Esophagus squamous epithelium (tissue), 5 donors: ENCODE measurements at places on chromosomes 12 and 14.

GRCh38 chr14:99603471-99604277, at the start of gene CCDC85C:
TSS of gene CCDC85C (minus strand) at chr14:99604207. CDS start at chr14:99603959, 248 bp downstream.
- DNase-seq, result no peak

- DNase-seq, result no peak
Measured at GRCh38 chr12:79016181-79016580, 151.6 kb downstream of the SYT1 start.

DNA sequence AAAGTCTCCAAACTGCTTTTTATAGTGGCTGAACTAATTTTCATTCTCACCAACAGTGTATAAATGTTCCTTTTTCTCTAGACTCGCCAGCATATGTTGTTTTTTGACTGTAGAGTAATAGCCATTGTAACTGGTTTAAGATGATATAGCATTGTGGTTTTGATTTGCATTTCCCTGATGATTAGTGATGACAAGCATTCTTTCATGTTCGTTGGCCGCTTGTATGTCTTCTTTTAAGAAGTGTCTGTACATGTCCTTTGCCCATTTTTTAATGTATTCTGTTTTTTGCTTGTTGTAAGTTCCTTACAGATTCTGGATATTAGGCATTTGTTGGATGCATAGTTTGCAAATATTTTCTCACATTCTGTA, 404.9 kb downstream of the FLRT2 start:
- no peak for DNase-seq

DNA sequence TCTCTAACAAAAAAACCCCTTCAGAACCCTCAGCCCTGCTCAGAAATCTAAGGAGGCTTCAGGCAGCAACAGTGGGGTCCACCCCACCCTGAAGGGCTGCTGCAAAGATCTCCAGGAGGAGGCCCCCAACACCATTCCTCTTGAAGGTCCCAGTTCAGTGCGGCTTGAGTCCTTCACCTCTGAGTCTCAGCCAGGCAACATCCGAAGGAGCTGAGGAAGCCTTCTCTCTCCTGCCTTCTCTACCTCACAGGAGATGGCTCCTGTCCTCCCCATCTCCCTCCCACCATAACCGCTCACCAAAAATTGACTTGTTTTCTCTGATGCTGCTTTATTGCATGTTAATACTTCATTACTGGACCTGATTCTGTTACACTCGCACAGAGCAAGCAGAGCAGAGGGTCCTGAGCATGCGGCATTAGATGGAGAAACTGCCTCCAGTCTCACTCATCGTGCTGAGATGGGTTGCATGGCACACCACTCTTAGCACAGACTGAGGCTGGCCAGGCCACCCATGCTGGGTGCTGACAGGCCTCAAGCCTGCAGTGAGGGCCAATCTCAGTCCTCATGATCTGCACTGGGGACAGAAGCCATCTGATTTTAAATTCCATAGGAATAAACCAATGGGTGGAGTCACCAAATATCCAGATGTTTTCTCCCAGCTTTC, 224.8 kb downstream of the CACNA1C start:
- DNase-seq, result no peak

DNA sequence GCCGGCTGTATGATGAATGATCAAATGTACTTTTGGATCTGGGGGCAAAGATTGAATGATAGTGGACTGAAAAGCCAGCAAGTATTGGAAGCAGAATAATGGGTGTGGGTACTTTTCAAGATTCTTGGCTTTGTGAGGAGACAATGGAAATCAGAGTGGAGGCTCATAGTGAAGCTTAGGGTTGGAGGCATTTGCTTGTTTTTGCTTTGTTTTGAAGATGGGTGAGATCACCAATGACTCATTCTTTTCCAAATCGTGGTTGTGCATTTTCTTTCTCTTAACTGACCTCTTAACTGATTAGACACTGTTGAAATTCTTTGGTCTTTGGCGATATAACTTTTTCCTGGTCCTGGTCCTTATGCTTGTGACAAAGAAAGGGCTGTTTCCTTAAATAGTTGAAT, 54.4 kb downstream of the PELI2 start:
- no peak for DNase-seq
